Left renal cortex interstitium (tissue), 4 donors: ENCODE measurements at places on chromosomes 11 and 22. TPM values are rescaled to one million over a fixed set of nuclear protein-coding genes. Genes with fewer than 3 reads are reported as not detected.

DNA sequence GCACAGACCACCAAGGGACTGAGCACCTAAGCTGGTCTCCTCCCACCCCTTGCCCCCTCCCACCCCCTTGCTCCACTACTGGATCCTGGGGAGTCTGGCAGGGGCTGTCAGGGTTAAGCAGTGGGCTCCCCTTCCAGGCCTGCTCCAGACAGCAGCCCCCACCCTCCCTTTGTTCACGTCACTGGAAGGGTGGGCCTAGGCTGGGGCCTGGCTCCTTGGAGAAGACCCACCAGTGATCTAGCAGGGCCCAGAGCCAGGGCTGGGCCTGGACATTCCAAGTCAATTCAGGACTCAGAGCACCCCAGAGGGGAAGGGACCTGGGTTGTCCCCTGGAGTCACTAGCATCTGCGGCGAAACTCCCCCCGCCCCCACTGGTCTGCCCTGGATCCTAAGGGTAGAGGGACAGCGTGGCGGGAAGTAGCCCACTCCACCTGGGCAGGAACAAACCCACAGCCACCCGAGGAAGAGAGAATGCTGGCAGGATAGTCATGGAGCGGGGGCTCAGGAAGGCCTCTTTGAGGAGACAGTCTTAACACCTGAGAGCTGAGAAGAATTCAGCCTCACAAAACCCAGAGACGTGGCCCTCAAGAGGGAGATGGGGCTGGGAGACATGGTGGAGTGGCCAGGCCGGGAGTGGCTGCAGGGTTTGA lies 45.8 kb downstream of the IGLL1 start:
- DNase-seq: no peak

DNA sequence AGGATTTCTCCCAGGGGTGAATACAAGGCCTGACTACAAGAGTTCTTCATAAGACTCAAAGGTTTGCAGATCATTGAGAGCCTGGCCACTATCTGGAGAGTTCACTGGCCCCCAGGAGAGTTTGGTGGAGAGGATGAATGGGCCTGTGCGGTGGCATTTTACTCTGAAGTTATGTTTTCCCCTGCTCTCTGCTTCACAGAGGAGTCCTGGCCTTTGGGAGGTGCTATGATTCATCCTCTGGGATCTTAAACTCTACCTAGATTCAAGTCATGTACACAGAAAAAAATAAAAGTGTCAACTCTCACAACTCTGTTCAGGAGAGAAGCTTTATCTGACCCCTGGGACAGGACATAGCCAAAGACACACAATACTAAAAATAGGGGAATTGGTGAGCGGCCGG lies 159.1 kb upstream of the CARD18 start:
- no peak for DNase-seq

DNA sequence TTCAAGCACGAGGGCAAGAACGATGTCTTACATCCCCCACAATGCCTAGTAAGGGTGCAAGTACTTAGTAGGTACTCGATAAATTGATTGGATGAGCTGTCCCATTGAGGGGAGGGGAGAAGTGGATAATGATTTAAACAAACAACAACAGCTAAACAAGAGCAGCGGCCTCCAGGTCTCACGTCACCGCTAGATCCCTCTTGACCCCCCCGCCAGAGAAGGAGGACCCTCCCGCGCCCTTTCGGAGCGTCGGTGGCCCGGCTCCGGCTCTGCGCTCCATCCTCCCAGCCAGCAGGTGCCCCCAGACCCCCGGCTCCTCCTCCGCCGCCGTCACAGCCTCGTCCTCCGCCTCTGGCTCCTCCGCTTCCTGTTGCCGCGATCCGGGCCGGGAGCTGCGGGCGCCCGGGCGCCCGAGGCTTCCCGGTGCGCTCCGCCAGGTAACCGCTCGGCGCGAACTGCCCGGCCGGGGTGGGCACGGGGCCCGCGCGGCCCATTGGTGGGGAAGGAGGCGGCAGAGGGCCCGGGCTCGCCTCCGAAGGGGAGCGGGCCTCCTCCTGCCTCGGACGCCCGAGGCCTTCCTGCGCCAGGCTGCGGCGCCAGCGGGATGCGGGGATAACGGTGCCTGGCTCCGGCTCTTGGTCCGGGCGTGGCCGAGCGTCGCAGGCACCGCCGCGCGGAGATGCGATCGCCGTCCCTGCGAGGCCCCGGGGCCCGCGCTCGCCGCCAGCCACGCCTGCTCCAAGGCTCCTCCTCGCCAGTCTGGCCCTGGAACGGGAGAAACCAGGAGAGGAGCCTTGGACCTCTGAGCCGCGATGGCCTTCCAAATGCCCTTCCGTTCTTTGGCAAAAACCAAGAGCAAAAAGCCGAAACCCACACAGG lies at the start of gene TLCD5:
Gene TLCD5, plus strand, starts transcription at position 368 of the 879 bp plus-strand sequence. CDS start 2,143 bp downstream, outside the sequence.
- peak; percentile 55 for DNase-seq

DNA sequence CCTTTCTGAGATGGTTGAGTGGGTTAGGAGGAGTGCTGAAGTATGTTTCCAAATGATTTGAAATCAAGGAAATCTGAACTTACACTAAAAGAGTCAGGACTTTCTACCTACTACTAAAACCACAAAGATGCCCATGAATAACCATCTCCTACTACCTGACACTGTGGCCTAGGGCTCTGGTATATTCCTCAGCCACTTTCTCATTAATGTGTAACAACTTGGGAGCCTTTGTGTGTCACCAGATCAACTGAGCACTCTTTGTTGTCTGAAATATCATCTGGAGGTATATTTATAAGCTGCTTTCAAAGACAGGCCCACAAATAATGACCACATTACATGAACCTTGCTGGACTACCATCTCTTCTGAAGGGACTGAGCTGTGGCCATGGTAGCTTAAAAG lies 43.9 kb downstream of the RELT start:
- no peak for DNase-seq

- no peak for DNase-seq
Measured at GRCh38 chr11:72001285-72001684, 2.6 kb downstream of the IL18BP start.

Gene RANGAP1
- polyA plus RNA-seq: 56.6 TPM

Gene APOL1
- polyA plus RNA-seq: 13.7 TPM

Gene MS4A4E
- 0.92 TPM for polyA plus RNA-seq

Gene OR51B5
- 0.17 TPM for polyA plus RNA-seq
